ENCODE measurements at places on chromosomes 7 and 10.
A peak's percentile ranks its signal among the peaks of the same experiment; 100 is the strongest.

DNA sequence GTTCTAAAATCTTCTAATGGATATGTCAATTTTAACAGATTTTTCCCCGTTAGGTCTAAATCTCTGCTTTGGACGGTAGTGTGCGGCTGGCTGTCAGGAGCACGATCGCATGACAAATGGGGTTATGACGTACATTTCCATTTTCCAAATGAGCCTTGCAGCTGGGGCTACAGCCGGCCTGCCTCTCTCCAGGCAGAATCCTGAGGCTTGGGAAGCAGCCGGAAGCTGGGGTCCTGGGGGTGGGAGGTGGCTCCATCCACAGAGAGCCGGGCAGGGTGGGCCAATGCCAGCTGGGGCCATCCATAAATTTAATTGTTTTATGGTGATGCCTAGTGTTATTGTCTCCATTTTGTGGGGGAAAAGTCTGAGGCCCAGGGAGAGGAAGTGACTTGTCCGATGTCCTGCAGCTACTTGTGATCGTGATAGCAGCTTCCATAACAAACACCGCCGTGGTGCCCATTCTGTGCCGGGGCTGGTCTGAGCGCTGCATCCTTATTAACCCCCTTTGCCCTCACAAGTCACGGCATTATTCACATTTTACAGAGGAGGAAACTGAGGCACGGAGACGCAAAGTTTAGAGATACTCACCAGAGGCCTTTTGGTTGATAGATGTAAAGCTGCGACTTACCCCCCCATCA is 53.0 kb upstream of the EBF3 start:
- no peak for DNase-seq

- no peak for DNase-seq
Measured at GRCh38 chr7:28409716-28410627, 2.3 kb upstream of the CREB5 start.

- no peak for DNase-seq
Measured at GRCh38 chr10:18404530-18404929, 246.9 kb downstream of the NSUN6 start.

DNA sequence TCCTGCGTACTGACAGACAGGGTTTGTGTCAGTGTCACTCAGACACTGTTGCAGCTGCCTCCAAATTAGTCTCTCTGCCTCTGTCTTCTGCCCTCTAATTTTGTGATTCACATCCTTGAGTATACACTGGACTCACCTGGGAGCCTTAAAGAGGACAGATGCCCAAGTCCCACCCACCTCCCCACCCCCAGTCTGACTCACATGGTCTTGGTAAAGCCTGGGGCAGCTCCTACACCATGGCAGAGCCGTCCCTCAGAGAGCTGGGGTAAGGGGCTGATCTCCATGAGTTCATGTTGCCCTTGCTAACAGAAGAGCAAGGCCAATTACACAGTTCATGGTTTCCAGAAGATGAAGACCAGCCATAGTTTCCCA is 197.6 kb upstream of the STK17A start:
- no peak for DNase-seq

DNA sequence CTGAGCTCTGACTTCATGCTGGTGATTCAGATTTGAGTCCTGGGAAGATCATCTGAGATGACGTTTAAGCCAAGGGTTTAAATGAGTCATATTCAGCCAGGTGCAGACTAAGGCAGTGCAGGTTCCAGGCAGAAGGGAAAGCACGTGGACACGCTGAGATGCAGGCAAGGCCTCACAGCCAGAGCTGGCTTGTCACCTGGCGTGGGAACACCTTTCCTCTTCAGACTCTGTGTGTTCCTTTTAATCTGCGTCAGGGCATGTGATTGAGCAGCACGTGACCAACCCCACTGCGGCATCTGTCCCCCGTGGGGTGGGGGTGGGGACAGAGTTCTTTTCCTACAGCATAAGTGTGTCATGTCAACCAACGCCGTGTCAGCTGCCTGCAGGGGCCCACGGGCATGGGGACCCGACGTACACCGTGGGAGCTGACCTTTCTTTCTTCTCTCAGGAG is 10.7 kb upstream of the IDI2 start:
- peak; percentile 75 for DNase-seq

GRCh38 chr7:152369518-152369917 is 66.3 kb downstream of the KMT2C start:
- DNase-seq: no peak

GRCh38 chr7:9240001-9240400 is 806.6 kb downstream of the NXPH1 start:
- DNase-seq: no peak

GRCh38 chr10:124079864-124080263 is 13.5 kb downstream of the CHST15 start:
- DNase-seq: no peak

DNA sequence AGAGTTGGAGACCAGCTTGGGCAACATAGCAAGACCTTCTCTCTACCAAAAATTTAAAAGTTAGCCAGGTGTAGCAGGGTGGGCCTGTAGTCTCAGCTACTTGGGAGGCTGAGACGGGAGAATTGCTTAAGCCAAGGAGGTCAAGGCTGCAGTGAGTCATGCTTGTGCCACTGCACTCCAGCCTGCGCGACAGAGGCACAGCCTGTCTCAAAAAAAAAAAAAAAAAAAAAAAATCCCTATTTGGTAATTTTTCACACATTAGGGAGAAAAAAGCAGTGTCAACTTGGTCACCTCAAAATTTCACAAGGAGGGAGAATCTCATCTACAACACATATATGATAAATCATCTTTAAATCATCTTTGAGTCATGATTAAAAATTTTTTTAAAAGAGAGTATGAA is 6.4 kb upstream of the ZNF398 start:
- no peak for DNase-seq

Data from activated CD4-positive, alpha-beta memory T cell treated with anti-CD3 and anti-CD28 coated beads for 36 hours (primary cell).